Foreskin fibroblast (primary cell): ENCODE measurements at places on chromosomes 1 and 21.

- no peak for DNase-seq
These were observed 37.9 kb downstream of the PABPC4 start for GRCh38 chr1:39538531-39539251.

DNA sequence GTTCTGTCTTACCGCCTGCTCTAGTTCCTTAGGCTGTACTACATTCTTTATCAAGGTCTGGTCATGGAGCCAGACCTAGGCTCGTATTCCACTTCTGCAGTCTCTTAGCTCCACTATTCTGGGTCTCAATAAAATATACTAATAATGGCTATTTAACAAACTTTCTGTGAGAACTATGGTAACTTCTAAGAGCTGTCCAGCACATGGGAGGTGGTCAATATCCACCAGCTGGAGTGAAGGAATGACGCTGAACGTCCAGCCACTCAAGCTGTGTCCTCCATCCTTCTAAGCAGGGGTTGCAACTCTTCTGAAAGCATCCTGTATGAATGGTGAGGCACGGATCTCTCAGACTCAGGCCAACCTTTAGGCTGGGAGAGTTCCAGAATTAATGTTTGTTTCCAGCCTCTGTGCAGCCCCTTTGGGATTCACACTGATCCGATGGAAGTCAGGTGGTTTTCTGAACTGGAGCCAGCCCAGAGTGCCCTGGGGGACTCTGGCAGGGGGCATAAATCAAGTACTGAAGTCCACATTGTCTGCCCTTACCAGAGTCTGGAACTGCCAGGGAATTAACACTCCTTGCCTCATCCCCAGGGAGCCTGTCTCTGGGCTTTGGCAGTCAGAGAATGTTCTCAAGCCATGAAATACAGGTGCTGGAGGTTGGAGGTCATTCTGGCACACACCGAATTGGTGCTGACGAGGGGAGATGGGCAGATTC lies 57.4 kb downstream of the BRINP2 start:
- no peak for DNase-seq

- DNase-seq = no peak
These were observed 1.6 kb downstream of the NRIP1 start for GRCh38 chr21:15063081-15063813.

- peak; percentile 53 for DNase-seq
These were observed 3.0 kb upstream of the SDE2 start for GRCh38 chr1:226001963-226002666.

DNA sequence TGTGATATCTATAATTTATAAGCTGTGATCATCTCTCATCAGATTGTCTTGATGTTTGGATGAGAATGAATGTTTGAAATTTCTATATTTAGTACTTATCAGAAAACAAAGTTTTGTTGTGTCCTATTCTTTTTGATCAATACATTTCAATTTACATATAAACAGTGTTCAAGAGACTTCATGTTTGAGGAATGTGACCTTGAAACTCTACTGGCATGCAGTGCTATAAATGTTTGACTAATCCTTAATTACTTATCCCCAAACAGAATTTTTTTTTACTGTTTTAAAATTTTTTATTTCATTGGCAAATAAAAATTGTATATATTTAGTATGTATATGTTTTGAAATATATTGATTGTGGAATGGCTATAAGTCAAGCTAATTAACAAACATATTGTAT lies 1.5 kb upstream of the PRKAA2 start:
- DNase-seq = peak; percentile 40

- no peak for DNase-seq
These were observed 7.8 kb downstream of the GNPAT start for GRCh38 chr1:231248778-231249177.

DNA sequence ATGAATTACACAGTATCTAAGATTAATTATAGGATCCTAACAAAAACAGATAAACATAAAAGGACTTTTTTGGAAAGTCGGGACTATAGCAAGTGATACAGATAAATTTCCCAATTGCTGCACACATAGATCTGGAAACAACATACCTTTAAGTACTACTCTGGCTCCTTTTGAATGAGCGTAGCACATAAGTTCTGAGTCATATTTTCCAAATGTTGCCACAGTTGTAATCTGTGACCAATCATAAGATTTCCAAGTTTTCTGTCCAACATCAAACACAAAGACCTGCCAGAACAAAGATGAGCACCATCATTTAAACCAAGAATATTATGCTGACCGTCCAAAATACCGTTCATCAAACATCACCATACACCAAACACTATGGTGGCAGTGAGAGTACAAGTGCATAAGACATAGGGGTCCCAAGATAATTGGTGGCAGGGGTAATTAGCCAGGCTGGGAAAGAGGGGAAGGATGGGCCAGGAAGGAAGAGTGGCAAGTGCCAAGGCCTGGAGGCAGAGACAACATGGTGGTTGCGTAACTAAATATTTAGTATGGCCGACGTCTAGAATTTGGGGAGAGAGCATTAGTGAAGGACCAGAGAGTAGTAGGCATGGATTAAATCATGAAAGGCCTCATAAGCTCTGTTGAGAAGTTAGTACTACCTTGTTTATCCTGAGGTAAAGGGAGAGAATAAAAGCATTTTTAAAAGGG lies 3.6 kb downstream of the CTBS start:
- peak; percentile 33 for DNase-seq

GRCh38 chr21:20404915-20405314 lies 593.3 kb upstream of the NCAM2 start:
- no peak for DNase-seq

GRCh38 chr1:206136241-206136640 lies 19.1 kb upstream of the AVPR1B start:
- no peak for DNase-seq

DNA sequence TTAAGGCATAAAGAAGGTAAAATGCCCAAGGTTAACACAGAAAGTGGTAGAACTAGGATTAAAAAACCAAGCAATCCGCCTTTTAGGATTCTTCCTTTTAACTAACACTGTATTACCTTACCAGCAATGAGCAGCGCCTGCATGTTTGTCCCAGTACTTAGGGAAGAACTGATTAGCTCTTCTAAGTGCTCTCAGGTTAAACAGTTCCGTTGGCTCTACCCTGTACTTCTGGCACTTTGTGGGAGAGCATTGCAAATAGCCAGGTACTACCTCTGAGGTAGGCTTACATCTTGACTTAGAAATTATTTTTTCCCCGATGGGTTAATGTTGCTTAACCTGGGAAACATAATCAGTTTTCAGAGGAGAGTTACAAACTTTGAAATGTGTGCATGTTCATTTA lies 21.5 kb downstream of the DHX9 start:
- no peak for DNase-seq

DNA sequence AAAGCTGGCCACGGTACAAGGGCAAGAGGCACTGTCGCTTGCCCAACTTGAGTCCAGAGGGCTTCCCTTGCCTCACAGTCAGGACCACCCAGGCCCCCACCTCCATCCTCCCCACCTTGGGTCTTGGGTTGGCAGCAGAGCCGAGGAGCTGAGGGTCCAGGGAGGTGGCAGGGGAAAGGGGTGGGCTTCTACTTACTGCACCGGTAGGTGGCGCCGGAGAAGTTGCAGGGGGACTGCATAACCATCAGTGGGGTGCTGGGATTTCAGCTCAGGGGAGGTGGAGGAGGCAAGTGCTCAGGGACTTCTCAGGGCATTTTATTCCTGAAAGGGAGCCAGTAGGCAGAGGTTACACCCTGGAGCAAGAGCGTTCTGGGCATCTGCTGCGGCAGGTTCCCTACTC lies 44.0 kb downstream of the TRIM62 start:
- DNase-seq = peak; percentile 50

DNA sequence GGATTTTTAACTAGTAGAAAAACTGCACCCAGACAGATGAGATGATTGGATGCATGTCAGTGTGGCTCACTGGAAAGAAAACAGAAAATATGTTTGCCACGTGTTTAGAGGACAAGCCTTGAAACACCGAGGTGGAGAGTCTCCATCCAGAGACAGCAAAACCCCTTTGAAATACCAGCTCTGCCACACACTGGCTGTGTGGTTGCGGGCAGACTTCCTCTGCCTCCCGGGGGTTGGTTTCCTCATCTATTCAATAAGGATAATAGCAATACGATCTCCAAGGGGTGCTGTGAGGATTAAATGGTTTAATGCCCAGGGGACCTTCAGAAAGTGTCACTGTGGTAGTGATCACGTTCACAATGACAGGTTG lies 67.2 kb upstream of the PARP1 start:
- DNase-seq = peak; percentile 8

GRCh38 chr1:240212556-240212955 lies 120.9 kb downstream of the FMN2 start:
- DNase-seq = peak; percentile 39

DNA sequence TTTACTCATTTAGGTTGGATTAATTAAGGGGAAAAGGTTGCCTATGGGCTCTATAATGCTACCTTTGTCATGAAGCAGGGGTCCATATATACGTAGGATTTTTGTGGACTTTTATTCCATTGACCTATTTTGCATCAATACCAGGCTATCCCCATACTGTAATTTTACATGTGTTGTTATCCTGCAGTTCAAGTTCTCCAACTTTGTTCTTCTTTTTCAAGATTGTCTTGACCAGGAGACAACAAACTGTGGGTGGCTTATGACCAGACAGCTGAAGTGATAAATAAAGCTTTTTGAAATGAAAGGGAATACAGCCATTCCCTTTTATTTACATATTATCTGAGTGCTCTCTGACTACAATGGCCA lies 345.7 kb downstream of the BARHL2 start:
- DNase-seq = no peak

- DNase-seq = peak; percentile 12
These were observed 499 bp upstream of the SH3GLB1 start for GRCh38 chr1:86703696-86704457.

- DNase-seq = no peak
These were observed 41.2 kb downstream of the OPRD1 start for GRCh38 chr1:28853093-28853742.

GRCh38 chr21:46634427-46634826 lies 1.0 kb upstream of the PRMT2 start:
- DNase-seq = no peak

DNA sequence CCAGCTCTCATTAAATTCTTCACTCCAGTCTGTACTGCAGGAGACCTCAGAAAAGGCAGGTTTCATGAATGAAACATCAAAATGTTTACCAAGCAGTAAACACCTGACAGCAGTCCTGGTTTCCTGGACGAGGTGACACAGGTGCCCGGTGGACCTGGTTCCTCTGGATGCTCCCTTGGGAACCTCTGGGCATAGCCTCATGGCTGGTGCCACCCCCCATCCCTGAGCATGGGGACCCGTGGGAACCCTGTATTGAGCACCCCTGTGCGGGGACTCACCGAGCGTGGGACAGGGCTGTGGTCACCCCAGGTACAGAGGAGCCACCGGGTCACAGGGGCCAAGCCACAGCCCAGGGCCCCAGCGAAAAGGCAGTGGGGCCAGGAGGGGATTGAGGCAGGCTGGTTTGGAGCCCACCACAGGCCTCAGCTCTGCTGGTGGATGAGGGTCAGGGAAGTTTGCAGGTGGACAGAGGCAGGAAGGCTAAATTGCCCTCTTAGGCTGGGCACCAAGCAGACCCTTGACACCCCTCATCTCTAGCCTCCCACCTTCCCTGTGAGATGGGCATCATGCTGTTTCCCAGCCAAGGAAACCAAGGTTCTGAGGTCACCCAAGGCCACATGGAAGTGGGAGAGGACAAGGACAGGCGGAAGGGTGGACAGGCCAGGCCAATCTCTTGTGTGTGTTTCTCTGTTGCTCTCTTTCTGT lies 158.4 kb downstream of the PTPRU start:
- DNase-seq = no peak

DNA sequence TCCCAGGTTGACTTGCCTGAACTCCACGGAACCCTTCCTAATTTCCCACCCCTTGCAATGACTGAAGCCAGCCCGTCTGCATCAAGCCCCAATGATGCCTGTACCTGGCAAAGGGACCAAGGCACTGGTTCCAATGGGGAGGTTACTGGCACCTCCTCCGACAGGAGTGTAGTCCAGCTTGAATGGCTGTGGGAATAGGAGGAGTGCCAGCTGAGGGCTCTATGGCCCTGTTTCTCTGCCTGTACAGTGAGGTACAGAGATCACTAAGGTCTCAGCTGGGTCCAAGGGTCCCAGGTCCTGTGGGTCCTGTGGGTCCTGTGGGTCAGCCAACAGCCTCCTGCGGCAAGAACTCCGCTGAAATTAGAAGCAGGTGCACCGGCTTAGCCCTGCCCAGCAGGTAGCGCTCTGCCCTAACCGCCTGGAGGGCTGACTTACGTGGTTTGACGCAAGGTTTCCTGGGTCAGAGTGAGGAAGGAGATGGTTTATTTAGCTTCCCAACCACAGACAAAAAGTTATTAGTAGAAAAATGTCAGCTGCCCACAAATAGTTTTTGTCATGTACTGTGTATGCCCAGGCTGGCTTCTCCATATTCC lies 9.9 kb upstream of the SPRR4 start:
- no peak for DNase-seq

GRCh38 chr1:75795703-75796193 lies 934 bp upstream of the MSH4 start:
- no peak for DNase-seq

DNA sequence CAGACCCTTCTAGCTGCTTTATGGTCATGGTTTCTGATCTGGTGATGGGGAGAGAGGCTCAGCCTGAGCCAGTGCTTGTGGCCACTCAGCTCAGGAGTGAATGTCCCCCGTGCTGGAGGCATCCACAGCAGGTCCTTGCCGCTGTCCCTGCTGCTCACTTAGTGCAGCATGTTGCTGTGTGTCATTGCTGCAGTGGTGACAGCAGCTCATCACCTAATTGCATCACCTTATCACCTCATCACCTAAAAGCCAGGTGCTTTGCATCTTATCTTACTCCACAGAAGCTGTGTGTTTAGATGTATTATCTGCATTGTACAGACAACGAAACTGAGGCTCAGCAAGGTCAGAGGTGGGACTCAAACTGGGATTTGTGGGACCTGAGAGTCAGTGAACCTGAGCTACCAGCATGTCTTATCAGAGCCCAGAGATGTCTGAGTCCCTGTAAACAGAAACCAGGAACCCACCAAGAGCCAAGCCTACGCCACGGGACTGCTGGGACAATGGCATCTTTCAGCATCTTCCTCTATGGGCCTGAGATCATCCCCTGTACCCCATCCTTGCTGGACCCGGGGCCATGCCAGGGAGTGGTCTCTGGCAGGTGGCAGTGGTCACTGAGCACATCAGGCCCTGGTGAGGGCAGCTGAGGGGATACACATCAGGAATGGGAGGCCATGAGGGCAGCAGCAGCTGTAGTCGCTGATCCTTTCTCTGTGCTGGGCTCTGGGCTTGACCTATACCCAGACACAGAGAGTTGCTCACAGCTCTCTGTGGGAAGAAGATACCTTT lies 6.5 kb downstream of the PODN start:
- no peak for DNase-seq

GRCh38 chr1:1290238-1290731 lies 10.0 kb downstream of the SCNN1D start:
- no peak for DNase-seq
